ENCODE measurements at places on chromosomes 2 and 18. TPM values are rescaled to one million over a fixed set of nuclear protein-coding genes. Genes with fewer than 3 reads are reported as not detected.

OR6B2 gene
- total RNA-seq: not detected

GRCh38 chr2:205477016-205477705 is 205.1 kb upstream of the NRP2 start:
- DNase-seq: no peak

IL1RL2 gene
- total RNA-seq: not detected

LHCGR gene
- total RNA-seq: not detected

BIRC6 gene
- 121 TPM for total RNA-seq

ZNF385B gene
- total RNA-seq: not detected

DNA sequence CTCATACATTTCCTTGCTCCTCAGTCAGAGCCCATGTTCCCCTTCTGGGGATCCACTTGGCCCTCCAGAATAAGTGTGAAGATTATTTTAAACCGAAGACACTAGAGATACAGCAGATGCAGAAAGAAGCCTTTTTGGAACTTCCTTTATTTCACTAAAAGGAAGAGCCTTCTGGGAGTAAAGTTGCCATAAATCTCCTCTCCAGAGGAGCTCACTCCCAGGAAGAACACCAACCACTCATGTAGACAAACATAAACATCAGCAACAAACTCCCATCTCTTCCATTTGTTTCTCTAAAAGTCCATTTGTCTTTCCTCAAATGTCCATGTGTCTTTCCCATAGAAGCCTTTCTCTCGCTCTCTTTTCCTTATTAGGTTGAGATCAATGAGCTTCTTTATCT is 62.4 kb upstream of the MSH6 start:
- no peak for DNase-seq

GRCh38 chr2:237774811-237775553 is 23.6 kb upstream of the RBM44 start:
- no peak for DNase-seq

DQX1 gene
- not detected for total RNA-seq

- no peak for DNase-seq
Measured at GRCh38 chr2:202169832-202170424, 68.5 kb downstream of the SUMO1 start.

POTEI gene
- not detected for total RNA-seq

- no peak for DNase-seq
Measured at GRCh38 chr2:215880970-215881369, 132.4 kb downstream of the MREG start.

DNA sequence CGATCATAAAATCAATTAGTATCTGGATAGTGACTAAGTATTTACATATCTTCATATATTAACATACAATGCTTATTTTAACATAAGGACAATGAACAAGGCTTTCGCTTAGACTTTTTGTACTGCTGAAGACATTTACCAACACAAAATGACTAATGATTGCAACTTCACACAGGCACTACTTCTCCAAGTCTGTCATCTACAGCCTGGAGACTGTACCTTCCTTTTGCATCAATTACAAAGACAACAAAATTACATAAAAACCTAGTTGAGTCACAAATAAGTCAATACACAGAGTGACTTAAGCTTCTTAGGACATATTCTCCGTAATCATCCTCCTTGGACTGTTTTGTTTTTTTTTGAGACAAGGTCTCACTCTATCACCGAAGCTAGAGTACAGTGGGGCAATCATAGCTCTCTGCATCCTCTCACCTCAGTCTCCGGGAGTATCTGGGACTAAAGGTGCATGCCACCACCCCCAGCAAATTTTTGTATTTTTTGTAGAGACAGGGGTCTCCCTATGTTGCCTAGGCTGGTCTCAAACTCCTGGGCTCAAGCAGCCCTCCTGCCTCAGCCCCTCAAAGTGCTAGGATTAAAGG is 15.9 kb downstream of the PUM2 start:
- DNase-seq: no peak

PDCD1 gene
- 4.0 TPM for total RNA-seq

ANKAR gene
- total RNA-seq: 12.9 TPM

GRCh38 chr2:166193407-166193806 is 65.6 kb upstream of the SCN1A start:
- DNase-seq: no peak

DNA sequence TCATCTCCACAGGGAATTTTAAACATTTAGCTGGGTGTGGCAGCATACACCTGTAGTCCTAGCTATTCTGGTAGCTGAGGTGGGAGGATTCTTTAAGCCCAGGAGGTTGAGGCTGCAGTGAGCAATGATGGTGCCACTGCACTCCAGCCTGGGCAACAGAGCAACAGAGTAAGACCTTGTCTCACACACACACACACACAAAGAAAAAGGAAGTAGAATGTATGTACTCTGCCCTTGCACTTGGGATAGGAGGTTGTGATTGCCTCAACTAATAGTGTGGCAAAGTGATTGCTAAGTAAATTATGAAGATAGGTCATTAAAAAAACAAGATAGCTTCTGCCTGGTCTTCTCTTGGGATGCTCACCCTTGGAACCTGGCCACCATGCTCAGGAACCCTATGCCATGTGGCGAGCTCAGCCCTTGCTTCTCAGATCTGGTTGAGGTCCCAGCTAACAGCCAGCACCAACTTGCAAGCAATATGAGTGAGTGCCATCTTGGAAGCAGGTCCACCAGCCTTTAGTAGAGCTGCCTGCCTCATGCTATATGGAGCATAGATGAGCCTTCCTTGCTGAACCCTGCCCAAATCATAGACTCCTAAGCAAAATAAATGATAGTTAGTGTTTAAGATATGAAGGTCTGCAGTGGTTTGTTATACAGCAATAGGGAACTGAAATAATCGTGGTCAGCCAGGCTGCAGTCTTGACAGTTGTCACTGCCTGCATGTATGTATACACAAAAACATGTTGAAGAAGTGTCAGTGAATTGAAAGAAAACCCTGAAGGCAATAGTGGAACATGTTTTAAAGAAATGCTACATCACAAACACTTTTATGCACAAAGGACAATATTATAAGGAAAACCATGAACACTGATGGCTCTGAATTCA is 30.1 kb upstream of the PNO1 start:
- DNase-seq: no peak

- no peak for DNase-seq
Measured at GRCh38 chr2:240139011-240139441, 1.4 kb downstream of the OTOS start.

- DNase-seq: peak; percentile 10
Measured at GRCh38 chr2:24824966-24825882, 32.0 kb downstream of the CENPO start.

DNA sequence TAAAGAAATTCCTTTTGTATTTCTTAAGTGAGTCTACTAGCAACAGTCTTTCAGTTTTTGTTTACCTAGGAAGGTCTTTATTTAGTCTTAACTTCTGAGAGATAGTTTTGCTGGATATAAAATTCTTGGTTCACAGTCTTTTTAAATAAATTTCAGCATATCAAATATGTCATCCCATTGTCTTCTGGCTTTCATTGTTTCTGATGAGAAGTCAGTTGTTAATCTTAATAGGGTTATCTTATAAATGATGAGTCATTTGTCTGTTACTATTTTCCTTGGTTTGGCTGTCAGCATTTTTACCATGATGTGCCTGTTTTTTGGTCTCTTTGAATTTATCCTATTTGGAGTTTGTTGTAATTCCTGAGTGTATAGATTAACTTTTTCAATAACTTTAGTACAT is 129.3 kb downstream of the FAM210A start:
- no peak for DNase-seq

- no peak for DNase-seq
Measured at GRCh38 chr2:230669386-230669950, 43.2 kb upstream of the CAB39 start.

DNA sequence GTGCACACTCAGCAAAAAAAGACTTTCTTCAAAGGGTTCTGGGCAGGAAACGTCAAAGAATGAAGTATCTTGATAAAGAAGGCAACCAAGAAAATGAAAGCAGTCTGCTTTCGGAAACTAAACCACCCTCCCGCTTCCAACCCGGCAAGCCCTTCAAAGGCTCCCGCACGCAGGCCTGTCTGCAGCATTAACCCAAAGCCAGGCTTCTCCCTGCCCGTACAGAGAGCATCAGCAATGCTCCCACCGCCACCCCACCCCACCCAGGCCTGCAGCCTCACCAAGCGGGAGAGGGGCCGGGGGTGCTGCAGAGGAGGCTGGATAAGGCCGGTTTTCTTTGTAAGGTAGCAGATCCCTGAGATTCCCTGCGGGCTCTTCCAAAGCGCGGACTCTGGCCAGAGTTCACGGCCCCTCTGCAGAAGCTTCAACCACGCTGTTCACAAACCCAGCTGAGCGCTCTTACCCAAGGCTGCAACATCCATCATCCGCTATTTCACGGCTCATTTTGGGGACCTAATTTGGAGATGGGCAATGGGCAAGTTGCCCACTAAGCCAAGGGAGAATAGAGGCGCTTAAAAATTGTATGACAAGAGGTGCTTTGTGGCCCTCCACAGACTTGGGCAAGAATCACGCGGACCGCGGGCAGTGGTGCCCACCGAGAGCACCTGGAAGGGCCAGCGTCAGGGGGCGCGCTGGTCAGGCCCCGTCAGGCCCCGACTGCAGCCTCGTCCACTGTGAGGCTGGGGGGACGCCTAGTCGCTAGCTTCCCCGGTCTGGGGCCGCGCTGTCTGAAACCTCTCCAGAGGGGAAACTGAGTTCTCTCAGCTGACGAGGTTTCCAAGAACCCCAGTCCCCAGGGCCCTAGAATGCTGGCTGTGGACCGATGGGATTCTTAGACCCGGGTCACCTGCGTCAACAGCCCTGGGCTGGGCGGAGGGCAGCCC is 225.4 kb upstream of the ID2 start:
- peak; percentile 36 for DNase-seq

- no peak for DNase-seq
Measured at GRCh38 chr18:70931942-70932814, 643.3 kb downstream of the SOCS6 start.
